GM04504 (cell line): ENCODE measurements at places on chromosomes 5 and 9.

GRCh38 chr5:39083968-39084367 lies 9.8 kb upstream of the RICTOR start:
- no peak for DNase-seq

DNA sequence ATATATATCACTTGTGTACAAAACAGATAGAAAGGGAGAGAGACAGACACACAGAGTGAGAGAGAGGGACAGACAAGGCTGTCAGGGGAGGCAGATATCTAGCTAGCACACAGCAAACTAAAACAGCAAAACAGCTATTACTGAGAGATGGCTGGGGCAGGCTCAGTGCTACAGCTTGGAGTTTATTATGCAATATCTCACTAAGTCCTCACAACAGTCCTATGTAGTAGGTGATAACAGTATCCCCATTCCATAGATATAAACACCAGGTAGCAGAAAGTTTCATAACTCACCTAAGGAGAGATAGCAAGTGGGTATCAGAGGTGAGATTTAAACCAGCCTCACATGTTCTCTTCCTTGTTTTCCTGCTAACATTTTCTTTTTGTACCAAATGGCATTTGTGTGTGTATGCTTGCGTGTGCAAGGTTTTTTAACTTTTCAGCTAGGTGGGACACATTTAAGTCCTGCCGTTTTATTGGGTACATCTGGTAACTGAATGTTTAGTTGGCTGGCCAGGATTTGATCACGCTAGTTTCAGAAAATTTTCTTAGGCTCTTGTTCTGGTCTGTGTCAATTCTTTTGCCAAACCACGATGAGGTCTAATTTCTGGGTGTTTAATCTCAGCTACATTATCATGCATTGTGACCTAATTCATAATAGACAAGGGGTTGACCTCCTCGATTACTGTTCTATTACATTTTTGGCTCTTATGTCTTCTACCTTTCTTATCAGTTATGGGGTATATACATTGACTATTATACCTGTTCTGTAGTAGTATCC lies 105.1 kb downstream of the LMNB1 start:
- no peak for DNase-seq

DNA sequence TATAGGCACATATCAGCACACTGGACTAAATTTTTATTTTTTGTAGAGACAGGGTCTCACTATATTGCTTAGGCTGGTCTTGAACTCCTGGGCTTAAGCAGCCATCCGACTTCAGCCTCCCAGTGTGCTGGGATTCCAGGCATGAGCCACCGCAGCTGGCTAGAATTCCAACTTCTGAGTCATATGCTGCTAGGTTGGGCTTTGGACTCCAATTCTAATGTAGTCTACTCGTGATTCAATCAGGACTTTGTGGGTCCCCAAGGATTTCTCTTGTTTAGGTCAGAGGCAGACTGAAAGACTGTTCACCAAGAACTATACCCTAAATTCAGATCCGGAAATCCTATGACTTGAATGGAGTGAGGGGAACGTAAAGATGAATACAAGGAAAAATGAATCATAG lies 68.2 kb upstream of the CHD1 start:
- DNase-seq, result peak; percentile 24

DNA sequence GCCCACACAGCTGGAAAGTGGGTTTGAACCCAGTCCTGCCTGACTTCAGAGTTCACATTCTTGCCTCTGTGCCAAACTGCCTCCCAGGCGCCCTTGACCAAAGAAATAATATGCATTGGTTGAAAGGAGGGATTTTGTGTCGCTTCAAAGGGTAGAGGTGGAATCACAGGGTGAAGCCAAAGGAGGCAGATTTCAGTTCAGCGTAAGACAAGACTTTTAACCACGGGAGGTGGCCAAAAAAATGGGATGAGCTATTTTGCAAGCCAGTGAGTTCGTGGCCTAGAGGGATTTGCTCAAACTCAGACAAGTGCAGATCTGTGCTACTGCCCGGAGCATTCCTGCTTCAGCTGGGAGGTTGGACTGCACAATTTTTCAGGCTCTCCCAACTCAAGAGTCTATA lies 57.6 kb upstream of the RANBP3L start:
- no peak for DNase-seq

GRCh38 chr5:114822863-114823262 lies 346.8 kb downstream of the TRIM36 start:
- no peak for DNase-seq

DNA sequence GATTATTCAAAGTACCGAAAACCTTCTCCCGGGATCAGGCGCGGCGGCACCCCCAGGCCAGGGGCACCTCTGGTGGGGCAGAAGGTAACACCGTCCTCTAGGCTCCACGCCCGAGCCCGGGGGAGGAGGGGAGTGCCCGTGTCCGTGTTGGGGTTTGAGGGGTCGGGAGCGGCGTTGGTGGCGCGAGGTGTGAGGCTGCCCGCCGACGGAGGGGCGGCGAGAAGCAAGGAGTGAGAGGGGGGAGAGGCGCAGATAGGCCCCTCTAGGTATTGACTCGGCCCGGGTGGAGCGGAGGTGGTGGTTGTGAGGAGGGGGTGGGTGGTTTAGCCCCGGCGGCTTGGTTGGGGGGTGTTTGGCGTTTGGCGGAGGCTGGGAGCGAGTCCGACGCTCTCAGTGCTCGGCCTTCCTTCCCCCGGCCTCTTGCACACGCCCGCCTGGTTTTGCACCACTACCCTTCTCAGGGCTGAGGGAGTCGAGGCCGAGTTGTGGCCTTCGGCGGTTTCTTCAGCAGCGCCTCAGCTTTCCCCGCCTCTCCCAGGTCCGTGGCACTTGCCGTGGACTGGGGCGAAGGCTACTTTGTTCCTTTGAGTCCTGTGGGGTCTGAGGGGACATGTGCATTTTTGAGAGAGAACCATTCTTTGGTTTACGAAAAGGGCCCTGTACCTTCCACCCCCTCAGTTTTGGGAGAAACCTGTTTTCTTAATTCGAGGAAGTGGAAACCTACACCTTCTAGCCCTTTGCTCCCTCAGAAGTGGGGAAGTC lies 450 bp downstream of the GPBP1 start:
- DNase-seq, result no peak
